ENCODE measurements at places on chromosomes 2 and 18.

- no peak for DNase-seq
Observed at GRCh38 chr2:77314721-77315120, 207.5 kb downstream of the LRRTM4 start.

GRCh38 chr2:216034065-216034464 is 20.7 kb upstream of the MREG start:
- DNase-seq: peak; percentile 54

GRCh38 chr2:134290358-134290757 is 36.5 kb downstream of the MGAT5 start:
- no peak for DNase-seq

- no peak for DNase-seq
Observed at GRCh38 chr2:173187941-173188788, 112.5 kb downstream of the MAP3K20 start.

DNA sequence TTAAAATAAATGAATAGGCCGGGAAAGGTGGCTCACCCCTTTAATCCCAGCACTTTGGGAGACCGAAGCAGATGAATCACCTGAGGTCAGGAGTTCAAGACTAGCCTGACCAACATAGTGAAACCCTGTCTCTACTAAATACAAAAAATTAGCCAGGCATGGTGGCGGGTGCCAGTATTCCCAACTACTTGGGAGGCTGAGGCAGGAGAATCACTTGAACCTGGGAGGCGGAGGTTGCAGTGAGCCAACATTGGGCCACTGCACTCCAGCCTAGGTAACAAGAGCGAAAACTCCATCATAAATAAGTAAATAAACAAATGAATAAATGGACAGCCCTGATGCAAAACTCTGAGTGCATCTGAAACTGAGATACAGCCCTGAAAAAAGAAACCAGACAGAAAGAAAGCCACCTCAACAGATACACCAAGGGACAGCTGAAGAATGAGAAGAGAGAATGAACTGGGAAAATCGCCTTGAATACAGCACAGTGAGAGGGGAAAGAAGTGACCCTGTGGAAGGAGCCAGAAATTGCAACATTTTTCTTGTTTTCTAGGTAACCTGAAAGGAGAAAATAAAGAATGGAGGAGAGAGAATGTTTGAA is 64.4 kb downstream of the TRABD2A start:
- no peak for DNase-seq

- DNase-seq: no peak
Observed at GRCh38 chr18:78983512-78983911, 3.9 kb downstream of the SALL3 start.

DNA sequence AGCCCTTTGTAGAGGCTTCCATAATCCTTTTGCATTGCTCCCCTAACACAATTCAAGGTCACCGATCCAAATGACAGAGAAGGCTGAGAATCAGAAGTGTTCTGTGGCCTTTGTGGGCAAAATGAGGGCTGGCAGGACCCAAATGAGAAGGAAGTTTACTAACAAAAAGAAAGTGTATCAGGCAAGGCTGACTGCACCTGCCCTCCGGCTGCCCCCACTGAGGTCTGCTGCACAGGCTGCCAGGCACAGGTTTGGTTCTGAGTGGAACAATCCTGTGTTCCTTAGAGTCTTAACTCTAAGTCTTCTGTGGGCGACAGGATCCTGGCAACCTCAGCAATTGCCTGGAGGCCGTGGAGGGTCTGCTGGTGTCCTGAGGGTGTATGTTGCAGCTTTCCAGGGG is 568.5 kb downstream of the CMPK2 start:
- no peak for DNase-seq

GRCh38 chr2:83967854-83968253 is 491.2 kb downstream of the SUCLG1 start:
- no peak for DNase-seq
